Activated CD8-positive, alpha-beta T cell treated with anti-CD3 and anti-CD28 coated beads for 36 hours (primary cell): ENCODE measurements at places on chromosomes 2 and 18. TPM values are rescaled to one million over a fixed set of nuclear protein-coding genes. Genes with fewer than 3 reads are reported as not detected.

GRCh38 chr18:67301592-67301991, 214.9 kb downstream of the DSEL start:
- H3K27ac ChIP-seq = peak overlapping the region; percentile 73
- no peak overlapping the region for H3K4me3 ChIP-seq
- H3K36me3 ChIP-seq = peaks cover 5% of the 10 kb centered on the region
- H3K4me1 ChIP-seq = peaks cover 14% of the 10 kb centered on the region
- no peaks in the 10 kb centered on the region for H3K27me3 ChIP-seq
- no peak for DNase-seq

- peaks cover 10% of the 10 kb centered on the region for H3K36me3 ChIP-seq
- H3K27ac ChIP-seq = no peak overlapping the region
- no peak overlapping the region for H3K4me3 ChIP-seq
- H3K27me3 ChIP-seq = no peaks in the 10 kb centered on the region
- H3K4me1 ChIP-seq = no peaks in the 10 kb centered on the region
Measured at GRCh38 chr18:37219257-37219656, 346.3 kb downstream of the CELF4 start.

- no peaks in the 10 kb centered on the region for H3K4me1 ChIP-seq
- no peak for DNase-seq
- H3K27me3 ChIP-seq = peaks cover 33% of the 10 kb centered on the region
- no peak overlapping the region for H3K4me3 ChIP-seq
- H3K27ac ChIP-seq = no peak overlapping the region
Measured at GRCh38 chr2:118216224-118216623, 128.0 kb downstream of the INSIG2 start.

DNA sequence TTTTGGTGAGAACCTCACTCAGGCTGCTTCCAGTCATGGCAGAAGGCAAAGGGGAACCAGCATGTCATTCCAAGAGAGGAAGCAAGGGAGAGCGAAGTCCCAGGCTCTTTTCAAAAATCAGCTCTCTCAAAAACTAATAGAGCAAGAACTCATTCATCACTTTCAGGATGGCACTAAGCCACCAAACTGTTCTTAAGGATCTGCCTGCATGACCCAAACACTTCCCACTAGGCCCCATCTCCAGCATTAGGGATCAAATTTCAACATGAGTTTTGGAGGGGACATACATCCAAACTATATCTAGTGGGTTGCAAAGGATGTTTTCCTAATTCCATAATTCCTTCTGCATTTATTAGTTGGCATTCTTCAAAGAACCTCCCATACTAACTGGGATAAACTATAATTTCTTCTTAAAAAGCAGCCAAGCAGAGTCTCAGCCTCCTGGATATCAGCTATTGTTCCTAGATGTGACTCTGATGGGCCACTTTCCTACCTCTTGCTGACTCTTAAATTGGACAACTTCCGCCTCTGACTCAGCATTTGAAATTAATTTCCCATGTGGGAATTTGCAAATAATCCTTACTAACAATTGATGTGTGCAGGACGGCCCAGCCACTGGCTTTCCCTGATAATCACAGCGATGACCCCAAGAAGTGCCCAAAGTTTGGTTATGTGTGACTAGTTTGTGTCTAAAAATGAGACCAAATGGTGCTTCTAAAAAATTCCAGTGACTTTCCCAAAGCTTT, 5.5 kb upstream of the REV1 start:
- DNase-seq = no peak
- no peak overlapping the region for H3K4me3 ChIP-seq
- H3K27ac ChIP-seq = no peak overlapping the region
- H3K36me3 ChIP-seq = no peaks in the 10 kb centered on the region

The TNFAIP6 gene
- not detected for total RNA-seq

- H3K4me1 ChIP-seq = no peaks in the 10 kb centered on the region
- H3K27ac ChIP-seq = no peak overlapping the region
- H3K4me3 ChIP-seq = no peak overlapping the region
- H3K36me3 ChIP-seq = no peaks in the 10 kb centered on the region
- no peaks in the 10 kb centered on the region for H3K27me3 ChIP-seq
Measured at GRCh38 chr2:138277062-138277461, 224.5 kb upstream of the SPOPL start.

DNA sequence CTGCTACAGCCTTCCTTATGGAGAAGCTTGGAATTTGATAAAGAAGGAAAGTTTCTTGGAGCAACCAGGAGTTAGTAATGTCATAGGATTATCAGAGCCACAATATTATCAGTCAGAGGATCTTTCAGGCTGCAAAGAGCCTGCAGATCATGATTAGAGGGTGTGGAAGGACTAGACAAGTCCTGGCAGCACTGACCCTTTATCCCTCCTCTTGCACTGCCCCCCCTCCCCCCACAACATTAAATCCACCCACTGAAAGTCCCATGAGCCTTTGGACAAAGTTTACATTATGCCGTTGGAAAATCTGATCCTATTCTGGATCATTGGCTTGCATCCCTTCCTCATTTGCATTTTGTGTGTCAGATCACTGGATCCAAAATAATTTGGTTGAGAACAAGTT, 18.7 kb upstream of the IMPA2 start:
- H3K27me3 ChIP-seq = no peaks in the 10 kb centered on the region
- H3K36me3 ChIP-seq = peaks cover 2% of the 10 kb centered on the region
- no peaks in the 10 kb centered on the region for H3K4me1 ChIP-seq
- no peak for DNase-seq
- H3K27ac ChIP-seq = no peak overlapping the region
